ENCODE measurements at places on chromosomes 16 and 17. TPM values are rescaled to one million over a fixed set of nuclear protein-coding genes. Genes with fewer than 3 reads are reported as not detected.

DNA sequence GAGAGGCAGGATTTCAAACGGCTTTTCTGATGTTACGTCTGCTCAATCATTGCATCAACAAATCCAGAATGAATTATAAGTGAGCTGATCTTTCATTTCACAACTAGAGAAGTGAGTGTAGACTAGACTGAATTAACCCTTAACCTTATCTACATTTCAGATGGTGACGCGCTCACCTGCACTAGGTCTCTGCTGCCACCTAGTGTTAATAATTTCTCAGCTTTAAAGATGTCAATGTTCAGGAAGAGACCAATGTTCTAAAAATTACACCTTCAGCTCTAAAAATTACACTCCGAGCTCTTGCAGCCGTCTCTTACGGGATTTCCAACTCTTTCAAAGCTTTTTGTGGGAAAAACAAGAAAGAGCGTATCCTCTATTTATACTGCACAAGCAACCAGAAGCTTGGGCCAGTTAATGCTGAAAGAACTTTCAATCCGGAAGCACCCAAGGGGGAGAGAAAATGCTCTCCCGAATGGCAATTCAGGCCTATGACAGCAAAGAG is 88.2 kb upstream of the FA2H start:
- DNase-seq: no peak

Gene FMNL1
- total RNA-seq: 28.2 TPM

Gene REXO5
- 2.2 TPM for total RNA-seq

Gene C16orf87
- 9.4 TPM for total RNA-seq

Gene FLOT2
- 99.0 TPM for total RNA-seq

Measured in posterior vena cava (tissue), 2 donors.